Skeletal muscle cell (primary cell): ENCODE measurements at places on chromosomes 1 and 21.

- no peak for DNase-seq
These were observed 1.9 kb downstream of the EPHX1 start for GRCh38 chr1:225811622-225812487.

DNA sequence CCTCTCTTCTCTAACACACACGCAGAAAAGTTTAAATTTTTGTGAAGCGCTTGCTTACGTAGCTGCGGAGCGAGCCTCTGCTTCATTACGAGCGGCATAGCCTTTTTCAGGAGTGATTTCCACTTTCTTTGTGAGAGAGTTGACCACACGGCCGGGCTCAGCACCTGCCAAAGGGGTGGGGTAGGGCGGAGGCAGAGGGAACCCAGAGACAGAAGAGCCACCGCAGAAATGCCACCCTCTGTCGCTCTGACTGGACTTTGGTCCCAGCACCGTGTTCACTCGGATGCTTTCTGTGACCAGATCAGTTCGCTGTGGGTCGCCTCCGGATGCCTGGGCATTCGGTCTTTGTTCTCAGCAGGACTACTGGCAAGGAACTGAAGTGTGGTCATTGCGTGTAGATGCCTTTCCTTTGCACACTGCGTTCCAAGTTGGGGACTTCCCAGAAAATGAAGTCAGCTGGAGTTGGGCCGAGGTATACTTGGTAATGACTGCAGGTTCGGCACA, 883 bp downstream of the CHODL start:
- no peak for DNase-seq

GRCh38 chr21:32382108-32382644, 10.6 kb downstream of the URB1 start:
- DNase-seq: no peak

GRCh38 chr1:46533179-46533864, 18.1 kb downstream of the KNCN start:
- DNase-seq: no peak

DNA sequence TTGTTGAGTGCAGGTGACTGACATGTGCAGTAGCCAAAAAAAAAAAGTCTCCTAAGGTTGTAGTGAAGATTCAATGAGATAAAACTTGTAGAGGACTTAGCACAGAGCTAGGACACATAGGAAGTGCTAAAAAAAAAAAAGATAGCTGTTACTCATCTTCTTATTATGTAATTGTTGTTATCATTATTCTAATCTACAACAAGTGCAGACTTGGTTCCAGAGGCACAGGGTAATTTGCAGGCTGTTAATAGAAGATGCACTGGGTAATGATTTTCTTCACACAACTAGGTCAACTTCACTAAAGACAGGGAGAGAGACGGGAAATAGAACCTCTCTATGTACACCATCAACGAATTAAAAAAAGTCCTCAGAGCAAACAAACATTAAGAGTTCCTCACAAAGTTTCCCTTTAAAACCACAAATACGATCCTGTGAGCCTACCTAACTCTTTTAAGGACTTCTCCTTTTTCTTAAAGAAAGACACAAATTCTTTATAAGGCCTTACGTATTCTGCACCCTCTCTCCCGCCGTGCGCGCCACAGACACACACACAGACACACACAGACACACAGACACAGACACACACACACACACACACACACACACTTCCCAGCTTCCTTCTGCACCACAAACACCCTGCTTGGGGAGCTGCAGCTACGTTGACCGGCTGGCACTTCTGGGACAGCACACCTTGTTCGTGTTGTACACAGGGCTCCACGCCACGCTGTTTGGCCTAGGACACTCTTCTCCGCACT, 49.8 kb upstream of the GADD45A start:
- no peak for DNase-seq

GRCh38 chr1:161106431-161106830, 8.3 kb downstream of the KLHDC9 start:
- no peak for DNase-seq

DNA sequence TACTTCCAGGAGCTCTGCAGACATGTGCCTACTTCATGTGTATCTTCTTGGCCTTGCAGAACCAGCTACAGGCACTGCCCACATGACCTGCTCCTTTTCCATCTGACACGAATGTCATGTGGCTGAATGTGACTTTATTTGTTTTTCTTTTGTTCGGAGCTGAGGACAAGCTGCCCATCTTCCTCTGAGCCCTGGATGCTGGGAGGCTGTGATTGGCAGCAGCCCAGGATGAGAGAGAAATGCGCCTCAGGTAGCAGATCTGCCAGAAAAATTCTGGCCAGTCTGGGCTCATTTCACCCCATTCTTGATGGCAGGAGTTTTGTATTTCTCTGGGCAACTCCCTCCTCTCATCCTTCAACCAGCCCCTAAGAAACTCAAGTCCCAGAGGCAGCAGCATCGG, 372.0 kb downstream of the RPS6KC1 start:
- no peak for DNase-seq

DNA sequence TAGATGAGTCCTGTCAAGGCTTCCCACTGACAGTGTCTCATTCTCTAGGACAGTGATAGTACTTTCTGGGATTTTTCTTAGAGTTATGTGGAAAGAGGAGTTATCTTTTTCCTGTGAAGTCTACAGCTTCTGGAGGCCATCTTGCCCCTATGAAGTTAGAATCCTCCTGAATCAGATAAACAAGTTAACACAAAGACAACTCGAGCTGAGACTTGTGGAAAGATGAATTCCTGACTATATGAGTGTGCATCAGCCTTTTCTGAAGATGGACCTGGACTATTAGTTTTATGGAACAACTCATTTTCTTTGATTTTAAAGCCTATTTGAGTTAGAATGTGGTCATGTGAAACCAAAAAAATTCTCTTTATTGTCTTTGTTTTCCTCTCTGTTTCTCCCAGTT, 290.9 kb downstream of the LRRIQ3 start:
- DNase-seq: no peak

DNA sequence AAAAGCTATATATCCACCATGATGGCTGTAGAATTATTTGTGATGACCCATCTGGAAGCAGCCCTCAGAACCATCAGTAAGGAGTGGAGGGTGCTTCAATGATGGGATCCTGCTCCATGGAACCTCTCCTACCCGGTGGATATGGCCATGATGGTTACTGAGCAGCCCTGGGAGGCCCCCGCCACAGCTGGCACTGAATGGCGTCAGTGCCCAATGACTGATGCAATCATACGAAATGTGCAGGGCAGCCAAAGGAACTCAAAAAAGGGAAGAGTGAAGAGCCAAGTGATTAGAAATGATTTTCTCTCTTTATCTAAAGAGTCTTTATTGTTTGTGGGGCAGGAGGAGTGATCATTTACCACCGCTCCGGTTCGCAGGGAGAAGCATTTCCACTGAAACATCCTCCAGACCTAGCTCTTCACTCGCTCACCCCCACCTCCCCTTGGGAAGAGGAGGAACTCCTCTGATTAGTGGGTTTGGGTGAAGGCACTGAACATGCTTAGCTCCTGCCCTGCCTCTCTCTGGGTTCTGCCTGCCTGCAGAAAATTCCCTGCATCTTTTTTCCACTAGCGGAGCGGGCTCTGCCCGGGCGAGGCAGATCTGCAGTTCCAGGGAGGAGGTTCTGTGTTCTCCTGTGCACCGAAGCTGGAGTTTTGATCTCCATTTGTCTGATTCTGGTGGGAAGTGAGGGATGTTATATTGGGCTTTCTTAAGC, 260.3 kb downstream of the GRIK3 start:
- DNase-seq: no peak

GRCh38 chr1:236800002-236800620, 5.0 kb downstream of the MTR start:
- no peak for DNase-seq

GRCh38 chr1:227561241-227561907, 2.0 kb upstream of the ZNF678 start:
- no peak for DNase-seq

DNA sequence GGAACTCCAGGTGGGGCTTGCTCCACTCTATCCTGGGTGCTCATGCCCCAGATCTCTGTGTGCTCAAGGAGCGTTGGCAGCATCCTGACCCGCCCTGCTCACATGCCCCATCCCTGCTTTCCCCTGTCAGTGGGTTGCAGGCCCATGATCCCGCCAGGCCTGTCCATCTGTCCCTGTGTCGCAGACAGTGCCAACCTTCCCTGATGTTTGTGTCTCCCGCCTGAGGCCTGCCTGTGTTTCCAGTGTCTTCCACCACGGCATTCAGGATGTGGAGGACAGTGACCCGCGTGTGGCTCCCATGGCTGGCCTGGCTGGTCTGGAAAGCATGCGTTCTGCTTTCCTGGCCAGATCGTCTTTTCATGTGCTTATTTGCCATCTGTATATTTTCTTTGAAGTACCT, 82.9 kb downstream of the PCBP3 start:
- no peak for DNase-seq

DNA sequence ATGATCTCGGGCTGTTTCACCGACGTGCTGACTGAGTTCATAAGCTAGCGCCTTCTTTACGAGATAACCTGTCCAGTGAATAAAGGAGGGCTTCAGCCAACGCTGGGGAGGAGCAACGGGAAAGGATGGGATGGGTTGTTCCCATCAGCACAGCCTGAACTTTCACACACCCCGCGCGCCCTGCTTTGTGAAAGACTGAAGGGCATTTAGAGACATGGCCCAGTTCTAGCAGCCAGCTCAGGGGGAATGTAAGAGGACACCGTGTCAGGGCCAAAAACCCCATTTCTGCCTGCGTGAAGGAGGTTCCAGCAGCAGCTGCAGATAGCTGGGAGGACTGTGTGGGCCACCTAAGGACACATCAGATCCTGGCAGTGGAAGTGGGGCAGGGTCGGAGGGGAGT, 255.1 kb upstream of the RAB4A start:
- no peak for DNase-seq

GRCh38 chr21:44695641-44696040, 1.3 kb upstream of the KRTAP10-12 start:
- DNase-seq: no peak

DNA sequence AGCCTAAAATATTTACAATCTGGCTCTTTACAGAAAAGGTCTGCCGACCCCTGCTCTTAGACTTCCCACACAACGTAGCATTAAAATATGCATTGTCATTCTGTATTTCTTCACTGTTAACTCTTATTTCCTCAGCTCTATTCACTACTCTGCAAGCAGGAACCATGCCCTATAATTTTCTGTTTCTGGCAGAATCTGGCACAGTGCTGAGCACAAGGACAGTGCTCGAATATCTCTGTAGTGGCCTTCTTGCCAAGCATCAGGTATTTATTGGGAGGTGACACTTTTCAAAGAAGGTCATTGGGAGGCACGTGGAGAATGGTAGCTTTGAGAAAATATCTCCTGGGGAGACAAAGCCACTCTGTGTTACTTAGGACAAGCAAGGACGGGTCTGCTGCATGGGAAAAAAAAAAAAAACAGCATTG, 77.9 kb downstream of the PSMG1 start:
- no peak for DNase-seq

- DNase-seq: no peak
These were observed 155.0 kb downstream of the TNFSF18 start for GRCh38 chr1:172895761-172896160.

- no peak for DNase-seq
These were observed 49.1 kb upstream of the BCL9 start for GRCh38 chr1:147492207-147492606.
